Activated naive CD4-positive, alpha-beta T cell (primary cell): ENCODE measurements at places on chromosomes 7 and 10.

DNA sequence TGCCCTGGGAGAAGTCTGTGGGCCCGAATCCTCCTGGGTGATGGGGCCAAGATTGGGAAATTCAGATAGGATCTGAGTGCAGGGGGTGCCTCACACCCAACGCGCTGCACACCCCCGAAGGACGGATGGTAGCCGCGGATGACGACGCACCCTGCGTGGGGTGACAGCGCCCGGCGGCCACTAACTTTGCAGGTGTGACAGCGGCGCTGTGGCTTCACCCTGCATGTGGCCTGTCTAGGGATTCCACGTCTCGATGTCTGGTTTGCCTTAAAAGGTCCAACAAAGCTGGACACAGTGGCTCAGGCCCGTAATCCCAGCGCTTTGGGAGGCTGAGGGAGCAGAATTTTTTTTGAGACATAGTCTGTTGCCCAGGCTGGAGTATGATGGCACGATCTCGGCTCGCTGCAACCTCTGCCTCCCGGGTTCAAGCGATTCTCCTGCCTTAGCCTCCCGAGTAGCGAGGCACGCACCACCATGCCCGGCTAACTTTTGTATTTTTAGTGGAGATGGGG is 18.6 kb downstream of the ADAP1 start:
- DNase-seq: no peak

DNA sequence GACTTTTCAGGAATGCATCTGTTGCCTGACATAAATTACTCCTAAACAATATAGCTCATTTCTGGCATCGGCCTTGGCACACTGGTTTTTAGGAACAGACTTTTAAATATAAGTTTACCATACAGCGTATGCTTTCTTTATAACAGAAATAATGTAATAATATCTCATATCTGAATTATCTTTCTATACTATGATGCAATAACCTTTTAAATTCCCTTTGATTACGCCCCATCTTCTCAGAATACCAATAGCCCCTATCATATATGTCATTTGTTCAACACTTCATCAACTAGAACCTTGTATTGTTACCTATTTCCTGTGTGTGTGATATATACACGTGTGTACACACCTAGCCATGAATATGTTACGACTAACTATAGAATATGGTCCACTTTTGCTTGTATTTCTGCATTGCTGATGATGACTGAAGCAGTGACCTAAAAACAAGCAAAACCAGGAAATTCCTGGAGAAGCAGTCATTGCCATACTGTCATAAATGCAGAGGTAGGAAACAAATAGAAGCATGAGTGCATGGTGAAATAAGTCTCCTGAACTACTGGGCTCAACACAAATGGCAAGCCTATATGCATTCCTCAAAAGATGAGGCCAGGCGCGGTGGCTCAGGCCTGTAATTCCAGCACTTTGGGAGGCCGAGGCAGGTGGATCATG is 618.4 kb upstream of the NRP1 start:
- DNase-seq: no peak

- DNase-seq: no peak
These were observed 27.3 kb upstream of the KMT2C start for GRCh38 chr7:152462995-152463708.

GRCh38 chr7:80905334-80905733 is 13.5 kb downstream of the SEMA3C start:
- no peak for DNase-seq

- DNase-seq: no peak
These were observed 41.1 kb upstream of the MTPAP start for GRCh38 chr10:30390207-30390606.

DNA sequence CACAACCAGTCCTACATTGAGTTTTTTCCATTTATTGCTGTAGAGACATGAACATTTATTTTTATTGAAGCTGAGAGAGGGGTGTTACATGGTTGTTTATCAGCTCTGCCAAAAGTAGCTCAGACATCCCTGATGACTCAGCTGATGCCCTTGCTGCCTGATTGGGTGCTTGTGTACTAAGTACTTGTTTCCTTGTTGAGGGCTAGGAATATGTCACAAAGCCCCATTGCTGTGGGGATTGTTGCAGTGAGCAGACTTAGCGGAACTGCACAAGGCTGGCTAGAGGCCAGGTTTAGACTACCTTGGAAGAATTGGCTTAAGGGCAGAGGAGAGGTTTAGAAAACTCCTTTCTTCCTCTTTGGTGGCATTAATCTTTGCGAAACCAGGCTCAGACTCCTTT is 110.6 kb downstream of the AUTS2 start:
- no peak for DNase-seq

DNA sequence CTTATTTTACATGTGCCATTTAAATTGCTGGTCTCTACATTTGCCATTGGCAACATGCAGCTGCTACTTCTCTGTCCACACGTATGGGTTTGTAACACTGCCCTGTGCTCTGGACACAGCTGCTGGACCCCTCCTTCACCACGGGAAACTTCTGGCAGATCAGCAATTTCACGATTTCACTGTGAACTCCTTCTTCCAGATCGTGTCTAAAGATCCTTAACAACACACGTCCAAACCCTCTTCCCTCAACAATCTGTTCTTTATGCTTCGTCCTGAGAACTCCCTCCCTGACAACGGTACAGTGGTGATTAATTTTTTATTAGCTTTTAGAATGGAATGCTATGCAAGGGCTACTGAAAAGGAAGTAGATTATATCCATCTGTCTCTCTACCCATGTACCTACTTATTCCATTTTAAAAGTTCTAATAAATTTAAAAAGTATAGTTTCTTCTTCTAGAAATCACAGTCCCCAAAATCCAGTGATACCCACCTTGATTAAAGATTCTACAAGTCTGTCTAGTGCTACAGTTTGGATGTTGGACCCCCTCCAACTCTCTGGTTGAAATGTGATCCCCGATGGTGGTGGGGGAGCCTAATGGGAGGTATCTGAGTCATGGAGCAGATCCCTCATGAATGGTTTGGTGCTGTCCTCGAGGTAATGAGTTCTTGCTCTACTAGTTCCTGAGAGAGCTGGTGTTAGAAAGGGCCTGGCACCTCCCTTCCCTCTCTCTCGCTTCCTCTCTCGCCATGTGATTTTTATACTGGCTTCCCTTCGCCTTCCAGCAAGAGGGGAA is 81.0 kb downstream of the KIAA1549 start:
- DNase-seq: no peak

DNA sequence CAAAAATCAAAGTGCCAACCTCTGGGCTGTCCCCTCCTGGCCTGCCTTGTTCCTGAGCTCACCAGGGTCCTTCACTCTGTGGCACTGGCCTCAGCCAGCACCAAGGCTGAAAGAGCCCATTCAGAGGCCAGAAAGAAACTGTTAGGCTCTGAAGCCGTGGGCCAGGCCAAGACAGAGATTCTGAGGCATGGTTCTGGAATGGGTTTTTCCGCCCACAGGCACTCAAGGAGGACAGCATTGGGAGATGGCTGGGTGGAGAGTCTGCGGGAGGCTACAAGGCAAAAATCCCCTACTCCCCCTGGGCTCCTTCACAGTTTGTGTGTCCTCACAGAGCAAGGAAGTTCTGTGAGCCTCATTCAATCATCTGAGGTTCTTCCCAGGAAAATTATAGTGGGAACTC is 31.7 kb downstream of the GRIFIN start:
- DNase-seq: no peak

DNA sequence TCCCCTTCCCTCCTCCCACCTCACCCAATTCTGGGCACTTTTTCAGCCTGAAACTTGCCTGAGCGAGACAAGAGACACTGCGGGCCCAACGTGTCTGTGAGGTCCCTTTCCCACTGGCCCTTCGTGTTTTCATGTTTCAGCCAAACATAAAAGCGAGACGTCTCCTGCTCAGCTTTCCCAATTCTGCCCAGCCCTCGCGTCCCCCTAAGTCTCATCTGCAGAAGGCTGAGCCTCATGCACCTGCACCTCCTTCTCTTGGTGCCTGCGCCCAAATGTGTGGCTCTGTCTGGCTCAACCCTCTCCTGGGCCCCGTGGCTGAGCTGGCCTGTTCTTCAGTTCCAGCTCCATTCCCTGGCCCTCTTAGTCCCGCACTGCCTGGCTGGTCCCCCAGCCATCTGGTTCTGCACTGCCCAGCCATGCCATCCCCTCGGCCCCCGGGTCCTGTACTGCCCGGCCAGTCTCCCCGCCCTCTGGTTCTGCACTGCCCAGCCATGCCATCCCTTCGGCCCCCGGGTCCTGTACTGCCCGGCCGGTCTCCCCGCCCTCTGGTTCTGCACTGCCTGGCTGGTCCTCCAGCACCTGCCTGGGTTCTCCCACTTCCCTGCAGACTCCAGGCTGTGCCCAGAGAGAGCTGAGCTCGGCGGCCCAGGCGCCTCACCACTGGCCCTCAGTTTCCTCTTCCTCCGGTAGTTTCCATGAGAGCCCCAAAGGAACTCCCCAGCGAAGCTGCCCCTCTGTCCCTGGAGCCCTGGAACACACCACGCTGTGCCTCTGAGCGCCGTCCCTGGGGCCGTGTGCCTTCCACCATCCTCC is 224.1 kb downstream of the DNAJB6 start:
- no peak for DNase-seq

- no peak for DNase-seq
These were observed 52.2 kb upstream of the KMT2E start for GRCh38 chr7:104961821-104962220.
